Osteoblast (primary cell): ENCODE measurements at places on chromosomes 6 and 20. TPM values are rescaled to one million over a fixed set of nuclear protein-coding genes. Genes with fewer than 3 reads are reported as not detected.

The KIF6 gene
- 0.88 and 1.4 TPM in 2 replicates for total RNA-seq

The SLC2A10 gene
- 44.2 and 47.4 TPM in 2 replicates for total RNA-seq

The PDE10A gene
- total RNA-seq: 3.3 and 3.5 TPM in 2 replicates

The TEAD3 gene
- 10.9 and 11.2 TPM in 2 replicates for total RNA-seq

The WRNIP1 gene
- 25.3 and 26.5 TPM in 2 replicates for total RNA-seq

The SAMD5 gene
- 0.59 and 1.1 TPM in 2 replicates for total RNA-seq

The HLA-DPA1 gene
- 5.4 and 30.4 TPM in 2 replicates for total RNA-seq
